ENCODE measurements at places on chromosomes 3 and 15. TPM values are rescaled to one million over a fixed set of nuclear protein-coding genes. Genes with fewer than 3 reads are reported as not detected.

Gene CELSR3
- total RNA-seq: 0.93 TPM

Gene PSTPIP1
- 4.4 TPM for total RNA-seq

Gene CLDN18
- total RNA-seq: not detected

Gene MAGEF1
- total RNA-seq: 48.8 TPM

DNA sequence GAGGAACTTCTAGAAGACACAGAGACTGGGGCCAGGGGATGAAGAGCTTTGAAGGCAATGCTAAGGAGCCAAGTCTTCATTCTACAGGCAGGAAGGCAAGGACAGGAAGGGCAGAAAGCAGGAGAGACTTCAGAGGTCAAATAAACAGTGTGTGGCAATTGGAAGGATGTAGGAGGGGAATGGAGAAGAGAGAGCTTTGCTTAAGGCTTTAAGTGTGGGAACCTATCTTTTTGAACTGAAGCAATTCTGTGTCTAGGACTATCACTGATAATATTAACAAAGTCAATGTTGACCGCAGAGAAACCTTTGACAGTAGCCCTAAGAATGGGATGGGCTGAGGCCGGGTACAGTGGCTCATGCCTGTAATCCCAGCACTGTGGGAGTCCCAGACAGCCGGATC is 325.0 kb downstream of the FOXP1 start:
- peaks cover 18% of the 10 kb centered on the region for H3K4me1 ChIP-seq
- DNase-seq: no peak
- H3K36me3 ChIP-seq: no peaks in the 10 kb centered on the region
- no peaks in the 10 kb centered on the region for H3K27me3 ChIP-seq
- no peak overlapping the region for H3K4me3 ChIP-seq

GRCh38 chr3:54042259-54042823 is 80.0 kb upstream of the CACNA2D3 start:
- no peak for DNase-seq
- H3K27ac ChIP-seq: no peak overlapping the region
- H3K4me1 ChIP-seq: no peaks in the 10 kb centered on the region

GRCh38 chr3:5888851-5889250 is 701.3 kb downstream of the EDEM1 start:
- no peaks in the 10 kb centered on the region for H3K27me3 ChIP-seq
- H3K4me1 ChIP-seq: no peaks in the 10 kb centered on the region
- no peak for DNase-seq

DNA sequence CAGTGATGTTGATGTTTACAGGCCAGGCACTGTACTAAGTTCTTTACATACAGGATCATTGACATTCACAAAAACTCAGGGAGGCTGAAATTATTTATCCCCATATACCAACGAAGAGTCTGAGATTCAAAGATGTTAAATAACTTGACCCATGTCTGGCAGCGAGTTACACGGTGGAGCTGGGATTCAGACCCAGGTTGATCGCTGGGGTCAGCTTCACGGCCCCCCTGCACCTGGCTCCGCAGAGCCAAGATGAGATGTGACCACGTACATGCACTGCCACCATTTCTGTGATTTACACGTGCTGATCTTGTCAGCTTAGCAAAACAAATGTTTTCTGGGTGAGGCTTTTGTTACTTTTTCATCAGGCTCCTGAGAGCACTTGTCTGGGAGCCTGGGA is 109.8 kb downstream of the EEFSEC start:
- DNase-seq: no peak
- H3K36me3 ChIP-seq: no peaks in the 10 kb centered on the region
- H3K27ac ChIP-seq: no peak overlapping the region
- H3K4me3 ChIP-seq: no peak overlapping the region
- no peaks in the 10 kb centered on the region for H3K27me3 ChIP-seq

DNA sequence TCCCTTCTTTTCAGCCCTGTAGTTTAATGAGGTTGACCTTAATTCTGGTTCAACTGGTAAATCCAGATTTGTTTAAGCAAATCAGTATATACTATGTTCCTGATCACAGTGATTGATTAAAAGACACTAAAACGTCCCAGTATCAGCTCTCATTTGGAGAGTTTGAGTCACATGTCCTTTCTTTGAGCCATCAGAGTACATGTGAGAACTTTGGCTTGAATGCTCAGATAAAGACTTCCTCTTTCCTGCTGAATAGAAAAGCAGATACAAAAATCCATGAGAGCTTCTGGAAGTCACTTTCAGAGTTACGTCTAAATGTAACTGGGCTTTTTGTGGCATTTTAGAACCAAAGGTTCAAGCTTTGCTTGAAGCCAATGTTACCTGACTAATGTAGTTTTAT is 341.8 kb upstream of the SATB1 start:
- H3K4me1 ChIP-seq: no peaks in the 10 kb centered on the region
- no peaks in the 10 kb centered on the region for H3K36me3 ChIP-seq
- H3K27ac ChIP-seq: no peak overlapping the region
- no peaks in the 10 kb centered on the region for H3K27me3 ChIP-seq
- DNase-seq: no peak
